ENCODE measurements at places on chromosomes 6 and 20.

DNA sequence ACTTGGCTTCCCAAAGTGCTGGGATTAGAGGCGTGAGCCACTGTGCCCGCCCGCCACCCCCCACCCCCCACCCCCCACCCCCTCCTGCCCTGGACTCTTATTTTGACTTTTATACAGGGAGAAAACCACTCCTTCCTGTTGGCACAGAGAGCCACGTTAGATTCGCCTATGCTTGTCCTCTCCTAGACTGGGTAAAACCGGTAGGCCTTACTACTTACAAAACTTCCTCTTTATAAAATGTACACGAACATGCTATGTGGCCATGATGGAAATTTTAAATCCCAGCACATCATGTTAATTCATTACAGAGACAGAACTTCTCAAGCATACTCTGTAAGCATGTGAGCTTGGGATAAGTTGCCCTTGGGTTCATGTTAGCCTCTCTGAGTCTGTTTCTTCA lies 124.2 kb downstream of the SLC24A3 start:
- no peak for DNase-seq

- no peak for DNase-seq
Observed at GRCh38 chr6:51887859-51888258, 199.6 kb downstream of the PKHD1 start.

- peak; percentile 58 for DNase-seq
Observed at GRCh38 chr6:117449549-117450439, 24.1 kb upstream of the ROS1 start.

GRCh38 chr6:136102991-136103688 lies 147.0 kb downstream of the MTFR2 start:
- no peak for DNase-seq

- DNase-seq = no peak
Observed at GRCh38 chr20:54629632-54630031, 154.2 kb downstream of the DOK5 start.

DNA sequence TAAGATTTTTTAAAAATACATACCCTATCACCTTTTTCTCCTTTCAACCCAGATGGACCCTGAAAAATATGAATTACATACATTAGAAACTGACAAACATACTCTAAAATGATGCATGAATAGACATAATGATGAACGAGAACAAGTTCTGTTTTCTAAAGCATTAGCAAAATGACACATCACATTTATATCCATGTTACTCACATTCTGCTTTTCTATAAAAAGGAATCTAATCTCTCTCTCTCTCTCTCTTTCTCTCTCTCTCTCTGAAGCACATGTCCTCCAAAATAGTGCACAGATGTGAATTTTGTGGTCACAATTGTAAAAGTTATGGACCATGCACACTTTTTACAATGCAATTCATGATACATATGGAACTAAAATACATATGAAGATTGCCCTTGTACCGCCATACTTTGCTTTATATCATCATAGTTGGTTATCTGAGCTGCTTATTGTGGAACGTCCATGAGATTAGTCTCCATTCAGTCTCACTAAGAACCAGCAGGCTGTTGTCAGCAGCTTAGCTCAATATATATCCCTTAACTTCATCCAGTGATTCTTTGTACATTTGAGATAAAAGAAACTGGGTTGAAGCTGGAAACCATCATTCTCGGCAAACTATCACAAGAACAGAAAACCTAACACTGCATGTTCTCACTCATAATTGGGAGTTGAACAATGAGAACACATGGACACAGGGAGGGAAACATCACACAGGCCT lies 114.2 kb downstream of the COL12A1 start:
- DNase-seq = no peak

GRCh38 chr6:3041147-3041546 lies 27.1 kb upstream of the RIPK1 start:
- DNase-seq = no peak

DNA sequence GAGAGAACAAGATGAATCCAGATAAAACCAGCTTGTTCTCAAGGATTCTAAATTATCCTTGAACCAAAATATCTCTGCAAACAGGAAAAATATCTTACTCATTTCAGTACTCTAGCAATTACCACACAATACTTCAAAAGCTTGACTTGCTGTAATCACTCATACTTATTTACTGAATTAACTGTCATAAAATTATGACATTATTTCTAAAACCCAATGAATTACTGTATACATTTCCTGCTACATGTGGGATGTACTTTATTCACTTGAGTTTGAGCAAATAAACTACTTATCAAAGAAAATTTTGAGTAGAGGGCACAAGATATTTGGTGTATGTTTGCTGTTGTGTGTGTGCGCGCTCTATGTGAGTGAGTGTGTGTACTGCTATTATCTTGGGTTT lies 9.7 kb downstream of the EIF2S2 start:
- DNase-seq = no peak

GRCh38 chr6:96927660-96928059 lies 3.1 kb downstream of the KLHL32 start:
- DNase-seq = no peak

DNA sequence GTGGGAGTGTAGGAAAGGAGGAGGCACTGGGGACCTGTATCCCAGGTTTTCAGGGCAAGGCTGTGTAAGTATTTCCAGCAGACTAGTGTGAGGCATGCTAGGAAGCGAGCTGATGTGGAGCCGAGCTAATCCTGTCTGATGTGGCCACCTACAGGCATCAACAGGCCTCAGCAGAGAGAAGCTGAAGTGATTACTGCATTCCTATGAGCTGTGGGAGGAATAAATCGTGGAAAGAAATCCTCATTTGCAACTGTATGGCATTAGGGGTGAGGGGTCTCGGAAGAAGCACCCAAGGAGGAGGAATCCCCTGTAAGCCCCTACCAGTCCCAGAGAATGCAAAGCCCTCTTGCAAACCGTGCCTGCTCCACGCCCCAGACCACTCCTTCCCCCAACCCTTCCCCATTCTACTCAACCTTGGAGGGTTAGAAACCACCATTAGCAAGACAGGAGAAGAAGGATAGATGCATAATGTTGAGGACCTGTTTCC lies 41.6 kb downstream of the C6orf15 start:
- DNase-seq = no peak

GRCh38 chr20:2657241-2657640 lies 4.8 kb downstream of the NOP56 start:
- no peak for DNase-seq

GRCh38 chr20:10366898-10367692 lies 66.9 kb downstream of the MKKS start:
- no peak for DNase-seq

- DNase-seq = no peak
Observed at GRCh38 chr6:153167061-153167891, 36.2 kb upstream of the RGS17 start.

GRCh38 chr20:24001712-24002405 lies 13.3 kb upstream of the GGTLC1 start:
- no peak for DNase-seq

- DNase-seq = no peak
Observed at GRCh38 chr6:53033764-53034163, 31.4 kb upstream of the FBXO9 start.

DNA sequence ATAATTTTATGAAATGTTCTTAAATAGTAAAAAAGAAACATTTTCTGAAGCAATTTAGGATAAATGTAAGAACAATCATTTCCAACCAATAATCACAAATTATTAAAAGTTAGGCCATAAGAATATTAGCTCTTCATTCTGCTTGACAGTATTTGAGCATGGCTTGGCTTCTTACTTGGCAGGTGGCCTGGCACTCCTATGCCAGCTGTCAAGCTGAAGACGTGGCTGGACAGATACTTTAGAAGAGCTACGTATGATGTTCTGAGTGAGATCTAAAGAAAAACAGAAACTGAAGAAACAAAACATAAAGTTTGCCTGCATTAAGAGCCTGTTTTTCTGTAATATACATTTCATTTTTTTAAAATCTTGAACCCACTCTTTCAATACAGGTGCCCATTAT lies 438.9 kb downstream of the GRIK2 start:
- DNase-seq = no peak

DNA sequence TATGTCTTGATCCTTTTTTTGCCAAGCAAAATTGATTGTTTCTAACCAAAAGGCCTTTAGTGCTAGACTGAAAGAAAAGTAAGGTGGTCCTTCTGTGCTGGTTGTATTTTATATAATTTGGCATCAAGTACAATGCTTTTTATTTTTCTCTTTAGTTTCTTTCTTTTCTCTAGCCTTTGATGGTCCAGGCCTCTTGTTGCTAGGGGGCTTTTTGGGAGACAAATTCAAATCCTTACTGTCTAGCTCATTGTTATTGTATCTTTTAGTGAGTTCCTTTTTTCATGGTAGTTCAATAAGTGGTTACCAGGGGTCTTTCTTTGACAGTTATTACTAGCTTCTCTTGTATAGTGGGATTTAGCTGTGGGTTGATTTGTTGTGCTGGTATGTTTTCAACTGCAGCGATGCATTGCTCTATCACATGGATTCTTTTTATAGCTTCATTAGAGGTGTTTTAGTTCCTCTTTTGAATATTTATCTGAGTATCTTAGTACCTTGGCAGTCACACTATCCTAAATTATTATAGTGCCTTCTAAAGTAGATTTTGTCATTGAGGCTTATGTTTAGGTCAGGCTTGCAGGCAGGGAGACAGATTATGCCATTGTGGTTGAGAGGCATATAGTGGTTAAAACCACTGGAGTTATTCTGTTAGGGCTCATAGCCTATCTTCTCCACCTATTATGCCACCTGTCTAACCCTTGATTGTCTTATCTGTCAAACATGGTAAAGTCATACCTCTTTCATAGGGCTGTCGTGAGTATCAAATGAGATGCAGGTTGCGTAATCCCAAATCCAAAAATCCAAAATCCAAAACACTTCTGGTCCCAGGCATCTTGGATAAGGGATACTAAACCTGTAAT lies 49.5 kb downstream of the KCNS1 start:
- no peak for DNase-seq

GRCh38 chr20:1941226-1941625 lies 46.0 kb downstream of the SIRPA start:
- no peak for DNase-seq

DNA sequence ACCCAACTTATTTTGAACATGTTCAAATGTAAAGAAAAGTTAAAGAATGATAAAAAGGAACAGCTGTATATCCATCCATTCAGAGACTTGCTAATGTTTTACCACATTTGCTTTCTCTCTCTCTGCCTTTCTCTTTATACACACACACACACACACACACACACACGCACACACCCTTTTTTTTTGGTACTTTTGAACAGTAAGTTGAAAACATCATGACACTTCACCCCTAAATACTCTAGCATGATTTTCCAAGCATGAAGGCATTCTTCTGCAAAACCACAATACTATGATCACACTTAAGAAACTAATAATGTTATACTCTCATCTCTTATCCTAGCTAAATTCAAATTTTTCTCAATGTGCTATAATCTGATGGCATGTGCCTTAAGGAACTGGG lies 192.3 kb downstream of the UTRN start:
- no peak for DNase-seq

- no peak for DNase-seq
Observed at GRCh38 chr6:55543633-55544309, 35.2 kb downstream of the HMGCLL1 start.

GRCh38 chr6:43707269-43707668 lies 19.7 kb upstream of the MRPS18A start:
- no peak for DNase-seq

- peak; percentile 49 for DNase-seq
Observed at GRCh38 chr6:7137335-7138045, 29.7 kb downstream of the RREB1 start.

- DNase-seq = no peak
Observed at GRCh38 chr6:17258749-17259148, 22.4 kb upstream of the RBM24 start.

- no peak for DNase-seq
Observed at GRCh38 chr6:79240509-79240908, 6.0 kb upstream of the HMGN3 start.

- no peak for DNase-seq
Observed at GRCh38 chr6:102848796-102849195, 1455.3 kb downstream of the GRIK2 start.

- DNase-seq = no peak
Observed at GRCh38 chr20:60306551-60306950, 348.3 kb downstream of the CDH26 start.

- no peak for DNase-seq
Observed at GRCh38 chr6:127249621-127250020, 17.0 kb upstream of the RNF146 start.

DNA sequence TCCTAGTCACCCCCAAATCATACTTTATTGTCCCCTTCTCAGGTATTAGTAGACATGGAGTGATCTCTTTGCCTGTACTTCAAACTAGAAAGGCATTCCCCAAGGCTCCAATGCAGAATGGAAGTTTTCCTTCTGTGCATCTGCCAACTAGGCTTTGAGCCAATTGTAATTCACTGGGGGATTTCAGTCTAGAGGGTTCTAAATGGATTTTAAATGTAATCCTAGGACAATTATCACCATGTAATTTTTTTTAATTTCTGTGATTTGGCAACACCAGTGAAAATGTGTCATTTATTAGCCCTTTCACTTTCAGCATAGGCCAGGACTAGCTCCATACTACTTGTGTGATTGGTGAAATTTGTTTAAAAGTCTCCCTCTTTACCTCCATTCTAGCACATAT lies 557.6 kb upstream of the MARCKS start:
- no peak for DNase-seq

DNA sequence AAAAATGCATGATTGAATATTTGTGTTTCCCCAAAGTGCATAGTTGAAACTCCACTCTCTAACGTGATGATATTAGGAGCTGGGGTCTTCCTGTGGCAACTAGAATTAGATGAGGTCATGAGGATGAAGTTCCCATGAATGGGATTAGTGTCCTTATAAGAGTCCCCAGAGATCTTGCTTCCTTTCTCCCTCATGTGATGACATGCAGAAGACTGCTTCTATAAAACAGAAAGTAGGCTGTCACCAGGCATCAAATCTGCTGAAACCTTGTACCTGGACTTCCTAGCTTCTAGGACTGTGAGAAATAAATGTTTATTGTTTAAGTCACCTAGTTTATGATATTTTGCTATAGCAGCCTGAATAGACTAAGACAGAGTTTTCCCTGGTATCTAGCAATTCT lies 586.5 kb upstream of the EPHA7 start:
- DNase-seq = no peak

- DNase-seq = no peak
Observed at GRCh38 chr6:108364470-108364869, 69.6 kb downstream of the AFG1L start.

DNA sequence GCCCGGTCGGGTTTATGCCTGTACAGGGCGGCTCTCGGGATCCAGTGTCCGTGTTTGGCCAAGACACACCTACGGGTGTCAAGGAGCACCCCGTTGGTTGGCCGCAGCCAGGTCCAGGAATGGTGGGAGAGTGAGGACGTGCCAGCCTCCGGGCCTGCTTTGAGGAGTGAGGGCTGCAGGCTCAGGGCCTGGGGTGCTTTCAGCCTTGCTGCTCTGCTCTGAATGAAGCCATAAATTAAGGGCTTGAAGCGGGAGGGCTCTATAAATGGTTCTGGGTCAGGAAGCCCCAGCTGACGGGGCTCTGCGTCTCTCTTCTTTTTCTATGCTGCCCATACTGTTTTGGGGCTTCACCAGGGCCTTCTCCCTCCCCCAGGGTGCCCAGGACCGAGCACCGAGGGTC lies 15.1 kb downstream of the GATA5 start:
- no peak for DNase-seq

DNA sequence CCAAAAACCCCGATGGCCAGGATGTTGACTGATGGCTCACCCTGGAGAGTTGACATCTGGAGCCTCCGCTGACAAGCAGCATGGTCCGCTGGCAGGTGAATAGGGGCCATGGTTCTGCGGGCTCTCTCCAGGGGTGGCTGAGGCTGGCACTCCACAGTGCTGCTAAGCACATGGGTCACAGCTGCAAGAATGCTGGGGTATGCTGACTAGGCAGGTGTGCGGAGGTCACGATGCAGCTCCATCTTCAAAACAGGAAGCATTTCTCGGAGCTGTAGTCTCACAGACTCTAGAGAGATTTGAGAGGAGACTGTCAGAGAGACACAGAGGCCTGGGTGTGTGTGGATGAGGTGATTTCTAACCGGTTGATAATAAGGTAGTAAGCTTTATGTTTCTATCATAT lies 341.6 kb downstream of the NRN1 start:
- peak; percentile 15 for DNase-seq

All from activated CD8-positive, alpha-beta memory T cell treated with anti-CD3 and anti-CD28 coated beads, Interleukin-2, amount 50 U/mL, for 4 hours (primary cell).